ENCODE measurements at places on chromosomes 12 and 14.

DNA sequence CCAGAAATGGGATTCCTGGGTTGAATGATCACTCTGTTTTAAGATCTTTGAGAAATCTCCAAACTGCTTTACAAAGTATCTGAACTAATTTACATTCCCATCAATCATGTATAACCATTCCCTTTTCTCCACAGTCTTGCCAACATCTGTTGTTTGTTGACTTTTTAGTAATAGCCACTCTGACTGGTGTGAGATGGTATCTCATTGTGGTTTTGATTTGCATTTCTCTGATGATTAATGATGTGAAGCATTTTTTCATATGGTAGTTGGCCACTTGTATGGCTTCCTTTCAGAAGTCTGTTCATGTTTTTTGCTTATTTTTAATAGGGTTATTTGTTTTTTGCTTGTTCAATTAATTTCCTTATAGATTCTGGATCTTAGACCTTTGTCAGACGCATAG lies 211.8 kb upstream of the AVPR1A start:
- DNase-seq: no peak

GRCh38 chr14:103703433-103704385 lies 11.5 kb downstream of the XRCC3 start:
- DNase-seq: no peak

DNA sequence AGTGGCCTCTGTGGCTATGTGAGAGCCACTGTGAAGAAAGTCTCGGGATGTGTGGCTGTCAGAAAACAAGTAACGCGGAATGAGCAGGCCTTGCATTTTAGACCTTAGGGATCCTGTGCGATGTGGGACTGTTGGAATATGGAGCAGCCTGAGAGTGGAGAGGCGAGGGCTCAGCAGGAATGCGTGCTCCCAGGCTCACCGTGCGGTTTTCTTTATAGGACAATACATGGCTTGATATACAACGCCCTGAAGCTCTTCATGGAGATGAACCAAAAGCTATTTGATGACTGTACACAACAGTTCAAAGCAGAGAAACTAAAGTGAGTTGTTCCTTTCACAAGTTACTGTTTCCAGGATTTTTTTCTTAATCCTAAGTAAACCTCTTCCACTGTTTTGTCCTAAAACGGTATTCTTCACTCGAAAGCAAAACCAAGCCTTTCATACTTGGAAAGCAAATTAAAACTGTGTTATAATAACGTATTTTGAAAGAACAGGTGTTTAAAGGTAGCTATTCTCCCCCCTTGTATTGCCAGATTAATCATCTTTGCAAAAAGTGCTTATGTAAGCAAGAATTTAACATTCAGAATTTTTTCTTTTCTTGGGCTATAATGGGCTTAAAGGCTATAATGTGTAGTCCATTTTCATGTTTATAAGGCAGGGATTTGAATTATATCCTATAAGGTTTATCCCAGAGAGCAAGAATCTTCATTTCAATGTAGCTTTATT lies 54.8 kb upstream of the DYNC1H1 start:
- DNase-seq: no peak

- no peak for DNase-seq
Measured at GRCh38 chr12:113131556-113131955, 4.0 kb downstream of the RASAL1 start.

GRCh38 chr12:43696154-43696553 lies 62.4 kb downstream of the PUS7L start:
- no peak for DNase-seq

GRCh38 chr12:6606331-6607131 lies 648 bp downstream of the CHD4 start:
- DNase-seq: peak; percentile 37

- no peak for DNase-seq
Measured at GRCh38 chr12:74535536-74535935, 2.1 kb upstream of the ATXN7L3B start.

DNA sequence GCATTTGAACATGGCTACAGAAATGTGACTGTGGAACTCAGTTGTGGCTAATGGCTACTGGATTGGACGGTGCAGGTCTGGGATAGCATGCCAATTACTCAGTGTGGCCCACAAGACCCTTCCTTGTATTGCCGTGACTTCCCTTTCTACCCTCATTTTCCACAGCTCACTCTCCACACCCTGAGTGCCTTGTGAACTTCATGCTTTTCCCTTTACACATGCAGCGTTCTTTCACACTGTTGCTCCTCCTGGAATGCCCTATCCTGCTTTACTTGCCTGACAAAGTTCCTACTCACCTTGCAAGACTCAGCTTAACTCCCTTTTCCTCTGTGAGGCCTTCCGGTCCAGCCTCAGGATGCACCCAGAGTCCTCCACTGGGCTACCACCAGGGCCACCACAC lies 46.8 kb upstream of the MAX start:
- DNase-seq: no peak

GRCh38 chr14:95431199-95432143 lies 85.0 kb downstream of the SYNE3 start:
- DNase-seq: peak; percentile 19

DNA sequence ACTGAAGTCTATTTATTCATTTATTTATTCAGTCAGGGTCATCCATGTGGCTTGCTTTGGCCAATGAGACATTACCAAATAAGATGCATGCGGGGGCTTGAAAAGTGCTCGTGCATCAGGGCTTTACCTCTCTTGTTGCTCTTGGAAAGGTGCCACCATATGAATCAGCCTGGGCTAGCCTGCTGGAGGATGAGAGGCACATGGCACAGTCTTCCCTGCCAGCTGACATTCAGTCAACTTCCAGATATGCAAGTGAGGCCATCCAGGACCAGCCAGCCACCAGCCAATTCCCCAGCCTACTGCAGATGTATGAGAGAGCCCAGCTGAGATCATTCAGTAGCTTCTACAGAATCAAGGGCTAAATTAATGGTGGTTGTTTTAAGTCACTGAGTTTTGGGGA lies 105.2 kb upstream of the RPH3A start:
- no peak for DNase-seq

- DNase-seq: no peak
Measured at GRCh38 chr14:88981948-88982347, 157.5 kb downstream of the TTC8 start.

DNA sequence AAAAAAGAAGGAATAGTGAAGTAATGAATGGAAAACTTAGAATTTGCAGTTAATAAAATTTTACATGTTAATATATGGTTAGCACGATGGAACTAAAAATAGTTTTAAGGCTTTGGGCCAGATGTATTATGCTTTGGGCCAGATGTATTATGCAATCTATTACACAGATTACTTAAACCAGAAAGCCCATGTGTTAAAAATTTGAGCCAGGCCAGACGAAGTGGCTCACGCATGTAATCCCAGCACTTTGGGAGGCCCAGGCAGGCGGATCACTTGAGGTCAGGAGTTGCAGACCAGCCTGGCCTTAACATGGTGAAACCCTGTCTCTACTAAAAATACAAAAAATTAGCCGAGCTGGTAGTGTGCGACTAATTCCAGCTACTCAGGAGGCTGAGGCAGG lies 17.2 kb downstream of the IFT81 start:
- DNase-seq: no peak

DNA sequence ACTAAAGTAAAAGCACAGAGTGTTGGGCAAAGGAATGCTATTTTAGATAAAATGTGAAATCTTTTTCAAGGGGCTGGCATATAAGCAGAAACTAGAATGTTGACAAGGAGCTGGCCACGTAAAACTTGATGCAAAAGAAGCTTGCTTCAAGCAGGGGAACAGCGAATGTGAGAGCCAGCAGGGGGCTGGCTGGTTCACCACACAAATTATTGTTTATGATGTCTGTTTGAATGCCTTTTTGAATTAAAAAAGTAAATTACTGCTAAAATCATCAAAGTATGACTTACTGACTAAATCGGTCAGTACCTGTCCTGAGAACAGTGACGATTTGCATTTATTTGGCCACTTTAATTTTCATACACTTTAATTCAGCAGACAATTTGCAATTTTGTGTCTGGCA lies 38.9 kb upstream of the TMTC2 start:
- DNase-seq: no peak

DNA sequence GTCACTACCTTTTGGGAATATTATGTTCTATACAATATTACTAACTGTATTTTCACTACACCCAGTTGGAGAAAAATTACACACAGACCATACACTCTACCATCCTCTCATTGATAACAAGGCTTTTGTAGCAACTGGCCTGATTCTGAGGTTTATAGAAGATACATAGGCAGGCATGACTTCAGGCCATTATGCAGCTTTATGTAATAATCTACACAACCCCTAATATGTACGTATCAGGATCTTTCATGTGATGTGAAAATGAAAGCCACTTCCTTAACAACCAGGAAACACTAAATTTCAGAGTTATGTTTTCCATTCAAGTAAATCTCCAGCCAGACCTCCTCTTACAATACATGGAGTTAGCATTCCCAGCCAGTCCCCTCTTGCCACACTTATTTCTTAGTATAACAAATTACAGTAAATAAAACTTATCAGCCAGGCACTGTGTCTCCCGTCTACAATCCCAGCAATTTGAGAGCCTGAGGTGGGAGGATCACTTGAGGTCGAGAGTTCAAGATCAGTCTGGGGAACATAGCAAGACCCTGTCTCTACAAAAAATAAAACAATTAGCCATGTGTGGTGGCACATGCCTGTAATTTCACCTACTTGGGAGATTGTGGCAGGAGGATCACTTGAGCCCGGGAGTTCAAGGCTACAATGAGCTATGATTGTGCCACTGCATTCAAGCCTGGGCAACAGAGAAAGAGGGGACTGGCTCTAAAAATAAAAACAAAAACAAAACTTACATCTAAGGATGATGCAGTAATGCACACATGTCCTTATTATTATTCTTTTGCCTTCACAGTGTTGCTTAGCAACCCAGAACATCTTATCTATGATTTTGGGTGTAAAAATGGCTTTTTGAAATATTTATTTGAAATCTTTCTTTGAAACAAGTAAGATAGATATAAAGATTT lies 10.4 kb upstream of the OSBPL8 start:
- no peak for DNase-seq

DNA sequence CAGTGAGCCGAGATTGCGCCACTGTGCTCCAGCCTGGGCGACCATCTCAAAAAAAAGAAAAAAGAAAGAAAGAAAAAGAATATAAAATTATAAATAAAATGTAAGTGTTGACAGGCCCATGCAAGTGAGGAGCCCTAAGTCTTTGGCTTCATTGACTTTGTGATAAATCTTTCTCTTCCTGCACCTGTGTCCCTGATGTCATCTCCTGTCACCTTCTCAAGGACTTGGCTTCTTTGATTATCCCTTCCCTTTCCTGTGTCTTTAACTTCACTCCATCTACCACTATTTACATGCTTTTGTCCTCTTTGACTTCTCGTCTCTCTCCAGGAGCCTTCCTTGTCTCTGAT lies 33.6 kb upstream of the WNK1 start:
- no peak for DNase-seq

GRCh38 chr14:95675486-95675885 lies 10.7 kb upstream of the TCL1B start:
- no peak for DNase-seq

DNA sequence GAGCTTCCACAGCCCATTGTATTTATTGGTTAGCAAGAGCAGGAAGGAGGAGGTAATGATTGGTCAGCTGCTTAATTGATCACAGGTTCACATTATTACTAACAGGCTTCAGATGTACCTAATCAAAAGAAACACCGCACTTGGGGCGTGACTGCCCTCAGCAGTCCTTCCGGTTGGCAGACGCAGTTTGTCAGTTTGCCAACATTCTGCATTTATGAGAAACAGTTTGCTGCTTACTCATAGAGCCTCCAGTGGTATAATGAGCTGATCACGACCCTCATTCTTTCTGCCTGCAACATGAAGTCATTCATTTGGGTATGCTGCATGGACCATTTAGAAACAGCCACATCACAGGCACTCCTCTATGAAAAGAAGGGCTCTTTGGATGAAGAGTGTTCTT lies 42.5 kb upstream of the PPM1H start:
- no peak for DNase-seq

- no peak for DNase-seq
Measured at GRCh38 chr12:23098517-23098916, 473.5 kb downstream of the ETNK1 start.

DNA sequence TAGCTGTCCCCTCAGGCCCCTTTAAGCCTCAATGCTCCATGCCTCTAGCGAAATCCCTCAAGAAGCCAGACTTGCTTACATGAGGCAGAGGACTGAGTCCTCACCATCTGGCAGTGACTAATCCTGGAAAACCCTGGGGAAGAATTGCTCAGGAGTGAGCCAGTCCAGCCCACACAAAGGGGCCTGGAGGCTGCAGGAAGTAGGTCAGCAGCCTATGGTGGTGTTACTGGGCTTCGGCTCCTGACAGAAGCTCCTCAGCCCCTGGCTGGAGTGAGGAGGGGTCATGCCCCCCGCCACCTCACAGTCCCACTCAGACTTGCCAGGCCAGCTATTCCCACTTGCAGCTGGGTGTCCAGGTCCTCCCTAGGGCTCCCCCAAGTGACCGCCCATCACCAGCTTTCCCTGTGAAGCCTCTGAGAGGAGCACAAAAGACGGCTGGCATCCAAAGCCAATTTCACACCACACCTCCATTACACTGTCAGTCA lies 250.5 kb downstream of the DPF3 start:
- DNase-seq: no peak

DNA sequence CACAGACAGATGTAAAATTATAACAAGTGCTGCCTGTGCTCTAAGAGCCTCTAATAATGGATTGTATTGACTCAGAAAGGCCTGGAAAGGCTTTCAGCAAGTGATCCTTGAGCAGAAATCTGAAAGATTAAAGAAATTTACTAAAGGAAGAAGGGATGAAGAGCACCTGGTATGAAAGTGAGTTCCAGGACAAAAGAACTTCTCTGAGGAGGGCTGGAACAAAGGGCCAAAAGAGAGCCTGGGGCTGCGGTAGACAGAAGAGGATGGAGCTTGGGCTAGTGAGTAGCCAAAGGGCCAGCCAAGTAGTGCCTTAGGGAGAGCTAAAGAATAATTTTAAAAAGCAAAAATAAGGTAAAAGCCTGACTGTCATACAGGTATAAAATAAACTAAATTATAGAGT lies 44.0 kb downstream of the BCAT1 start:
- no peak for DNase-seq

DNA sequence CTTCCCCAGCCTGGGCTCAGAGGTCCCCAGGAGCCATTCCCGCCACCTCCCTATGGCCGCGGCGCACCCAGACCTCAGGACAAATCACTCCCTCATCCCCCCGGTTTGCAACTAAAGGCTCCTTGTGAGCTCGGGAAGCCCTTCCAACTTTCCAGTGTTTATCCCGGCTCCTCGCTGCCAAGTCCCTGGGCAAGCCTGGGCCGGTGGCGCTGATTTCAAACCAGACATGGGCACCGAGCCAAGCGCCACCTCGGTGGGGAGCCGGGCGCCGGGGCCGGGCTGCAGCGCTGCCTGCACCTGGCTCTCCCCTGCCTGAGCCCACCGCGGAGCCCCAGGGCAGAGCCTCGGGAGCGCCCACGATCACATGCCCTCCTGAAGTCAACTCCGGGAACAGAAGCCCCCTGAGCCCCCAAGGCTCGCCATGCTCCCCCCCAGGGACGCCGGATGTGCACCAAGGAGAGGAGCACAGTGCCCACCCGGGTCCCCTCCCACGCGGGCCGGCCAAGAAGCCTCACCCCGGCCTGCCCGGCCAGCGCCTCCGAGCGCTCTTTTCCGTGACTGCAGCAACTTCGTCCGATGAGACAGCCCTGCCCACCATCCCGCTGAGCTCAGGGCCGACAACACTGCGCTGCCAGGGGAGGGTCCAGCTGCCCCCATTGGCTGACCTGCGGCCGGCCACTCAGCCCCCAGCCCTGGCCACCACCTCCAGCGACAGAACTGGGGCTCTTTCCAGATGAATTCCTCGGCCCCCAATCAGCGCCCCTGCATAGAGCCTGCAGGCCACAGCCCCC lies 50.0 kb downstream of the NCOR2 start:
- no peak for DNase-seq

Measured in neural crest cell (in vitro differentiated cells).